ENCODE measurements at places on chromosomes 2 and 18.

DNA sequence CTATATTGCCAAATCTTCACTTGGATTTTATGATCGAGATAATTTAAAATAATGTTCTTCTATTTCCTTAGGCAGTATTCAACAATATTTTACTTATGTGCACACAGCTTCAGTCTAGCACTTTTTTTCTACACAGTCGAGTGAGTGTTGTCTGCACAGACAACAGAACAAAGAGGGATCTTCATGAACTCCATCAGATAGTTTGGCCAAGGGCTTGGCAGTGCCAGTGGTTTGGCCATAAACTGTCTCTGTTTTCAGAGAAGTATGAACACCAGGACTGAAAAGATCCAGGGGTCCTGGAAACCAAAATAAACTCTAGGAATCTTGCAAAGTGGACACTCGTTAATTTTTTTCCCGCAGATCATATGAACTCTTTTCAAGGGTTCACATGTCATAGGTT lies 547.3 kb downstream of the PLCL1 start:
- DNase-seq = no peak

- DNase-seq = no peak
Measured at GRCh38 chr2:102434655-102435381, 11.9 kb downstream of the IL18RAP start.

- DNase-seq = no peak
Measured at GRCh38 chr18:78818495-78818894, 161.1 kb upstream of the SALL3 start.

GRCh38 chr2:138291805-138292204 lies 209.8 kb upstream of the SPOPL start:
- no peak for DNase-seq

DNA sequence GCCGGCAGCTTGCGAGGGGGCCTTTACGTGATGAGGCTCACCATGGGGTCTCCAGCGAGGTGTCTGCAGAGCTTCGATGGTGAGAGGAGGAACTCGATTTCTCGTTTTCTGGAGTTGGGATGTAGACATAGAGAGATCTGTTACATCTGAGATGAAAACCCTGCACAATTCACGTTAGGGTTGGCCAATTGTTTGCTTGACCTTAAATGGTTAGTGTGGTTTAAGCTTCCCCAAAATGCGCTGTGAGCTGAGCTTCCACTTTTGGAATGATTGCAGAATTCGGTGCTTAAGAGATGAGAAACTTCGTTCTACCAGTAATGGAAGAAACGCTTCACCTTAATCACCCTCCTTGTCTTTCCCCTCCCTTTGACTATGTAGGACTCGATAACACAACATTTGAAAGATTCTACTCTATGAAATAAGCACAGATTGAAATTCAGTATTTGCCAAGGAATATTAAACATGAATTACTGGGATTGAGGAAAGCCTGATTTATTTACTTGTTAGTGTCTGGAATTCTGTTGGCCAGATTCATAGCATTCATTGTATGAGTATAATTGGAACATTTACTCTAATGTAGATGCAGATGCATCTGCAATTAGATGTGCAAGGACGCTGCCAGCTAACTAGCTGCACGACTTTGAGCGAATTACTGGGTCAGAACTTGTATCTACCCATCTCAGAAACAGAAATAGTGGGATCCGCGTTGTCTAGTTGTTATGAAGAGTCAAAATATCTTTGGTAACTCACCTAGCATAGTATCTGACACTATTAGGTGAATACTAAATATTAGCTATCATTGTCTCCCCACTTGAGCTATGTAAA lies 1.6 kb upstream of the KLF7 start:
- DNase-seq = peak; percentile 76

DNA sequence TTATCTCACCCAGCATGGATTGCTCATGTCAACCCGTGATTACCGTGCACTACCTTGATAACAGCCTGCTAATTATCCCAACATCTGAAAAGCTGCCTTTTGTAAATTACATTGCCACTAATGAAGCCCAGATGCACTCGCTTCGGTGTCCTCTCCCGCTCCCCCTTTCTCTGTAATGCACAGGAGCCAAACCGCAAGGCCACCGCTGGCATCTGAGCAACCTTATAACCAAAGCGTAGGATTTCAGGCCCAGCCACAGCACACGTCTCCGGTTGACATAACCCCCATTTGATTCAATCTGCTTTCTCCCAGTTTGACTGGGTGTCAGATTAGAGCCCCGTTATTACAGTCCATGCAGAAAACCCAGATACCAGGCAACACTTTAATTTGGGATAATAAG lies 341.2 kb downstream of the ALK start:
- DNase-seq = no peak

DNA sequence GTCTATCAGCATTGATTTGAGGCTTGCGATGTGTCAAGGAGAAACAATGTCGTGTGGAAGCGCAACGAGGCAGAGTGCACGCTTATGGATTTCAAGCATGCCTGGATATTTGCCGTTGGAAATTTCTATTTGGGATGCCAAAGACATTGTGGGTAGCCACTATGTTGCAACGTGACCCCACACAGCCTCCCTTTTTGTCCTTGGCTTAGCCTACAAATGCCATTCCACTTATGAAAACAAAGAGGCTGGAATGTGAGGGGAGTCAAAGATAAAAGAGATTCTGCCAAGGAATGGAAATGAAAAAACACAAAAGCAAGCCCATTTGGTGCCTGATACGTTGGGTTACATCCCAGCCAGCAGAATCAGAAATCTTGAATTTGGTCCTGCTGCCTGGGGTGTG lies 721.2 kb downstream of the GALR1 start:
- no peak for DNase-seq

- no peak for DNase-seq
Measured at GRCh38 chr18:78764544-78764943, 215.1 kb upstream of the SALL3 start.

DNA sequence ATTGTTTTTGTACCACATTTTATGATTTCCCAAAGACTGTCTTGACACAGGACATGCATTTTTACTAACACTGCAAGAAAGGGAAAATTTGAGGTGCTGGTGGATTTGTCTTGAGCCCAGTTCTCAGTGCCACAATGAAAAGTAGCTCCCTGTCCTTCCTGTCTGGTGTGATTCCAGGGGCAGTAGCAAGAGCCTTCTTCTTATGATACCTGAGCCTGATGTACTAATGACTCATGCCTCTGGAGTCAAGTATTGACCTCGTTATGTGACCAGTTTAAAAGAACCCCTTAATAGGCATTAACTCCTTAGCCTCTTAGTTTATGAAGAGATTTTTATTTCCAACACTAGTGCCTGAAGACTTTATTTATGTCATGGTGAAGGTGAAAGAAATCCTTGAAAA lies 728.6 kb downstream of the SLC4A3 start:
- DNase-seq = no peak

DNA sequence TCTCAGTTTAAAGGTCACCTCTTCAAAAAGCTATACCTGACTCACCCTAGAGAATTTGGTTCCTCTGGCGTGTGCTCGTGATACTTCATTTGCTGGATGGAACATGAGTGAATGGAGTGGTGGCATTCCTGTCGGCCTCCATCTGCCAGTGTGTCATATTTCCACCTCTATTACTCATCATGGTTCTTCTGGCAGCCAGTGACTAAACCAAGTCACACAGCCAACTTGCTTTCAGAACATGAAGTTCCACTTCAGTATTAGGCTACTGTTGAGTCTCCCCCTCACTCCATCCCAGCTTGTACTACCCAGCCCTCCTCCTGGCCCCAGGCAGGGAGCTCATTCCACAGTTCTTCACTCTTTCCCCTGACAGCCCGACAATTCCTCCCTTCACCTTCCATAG lies 169.8 kb downstream of the MREG start:
- DNase-seq = no peak

DNA sequence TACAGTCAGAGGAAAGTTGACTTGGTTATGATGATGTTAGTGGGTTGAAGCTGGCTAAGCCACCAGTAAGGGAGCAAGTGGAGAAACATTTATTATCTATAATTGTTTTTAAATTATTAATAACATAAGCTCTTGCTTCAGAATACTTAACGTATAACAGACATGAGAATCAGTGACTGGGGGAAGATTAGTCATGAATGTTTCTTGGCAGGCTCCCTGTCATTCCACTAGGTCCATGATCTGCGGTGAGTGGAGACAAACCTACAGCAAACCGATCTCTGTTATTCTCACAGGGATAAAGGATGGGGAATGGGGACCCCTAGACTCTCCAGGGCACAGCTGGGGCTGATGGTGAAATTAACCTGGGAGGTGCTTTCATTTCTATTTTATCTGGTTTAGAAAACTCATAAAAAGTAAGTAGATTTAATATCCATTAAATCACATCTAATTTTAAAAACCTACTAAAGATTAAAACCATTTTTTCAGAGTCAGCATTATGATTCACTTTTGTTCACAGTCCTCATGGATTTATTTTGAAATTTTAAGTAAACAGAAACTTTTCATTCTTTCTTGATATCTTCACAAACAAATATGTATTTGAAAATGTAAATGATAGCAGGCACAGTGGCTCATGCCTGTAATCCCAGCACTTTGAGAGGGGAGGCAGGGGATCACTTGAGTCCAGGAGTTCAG lies 420.3 kb downstream of the PTPRM start:
- no peak for DNase-seq

- DNase-seq = no peak
Measured at GRCh38 chr2:2536416-2537056, 205.5 kb upstream of the MYT1L start.

DNA sequence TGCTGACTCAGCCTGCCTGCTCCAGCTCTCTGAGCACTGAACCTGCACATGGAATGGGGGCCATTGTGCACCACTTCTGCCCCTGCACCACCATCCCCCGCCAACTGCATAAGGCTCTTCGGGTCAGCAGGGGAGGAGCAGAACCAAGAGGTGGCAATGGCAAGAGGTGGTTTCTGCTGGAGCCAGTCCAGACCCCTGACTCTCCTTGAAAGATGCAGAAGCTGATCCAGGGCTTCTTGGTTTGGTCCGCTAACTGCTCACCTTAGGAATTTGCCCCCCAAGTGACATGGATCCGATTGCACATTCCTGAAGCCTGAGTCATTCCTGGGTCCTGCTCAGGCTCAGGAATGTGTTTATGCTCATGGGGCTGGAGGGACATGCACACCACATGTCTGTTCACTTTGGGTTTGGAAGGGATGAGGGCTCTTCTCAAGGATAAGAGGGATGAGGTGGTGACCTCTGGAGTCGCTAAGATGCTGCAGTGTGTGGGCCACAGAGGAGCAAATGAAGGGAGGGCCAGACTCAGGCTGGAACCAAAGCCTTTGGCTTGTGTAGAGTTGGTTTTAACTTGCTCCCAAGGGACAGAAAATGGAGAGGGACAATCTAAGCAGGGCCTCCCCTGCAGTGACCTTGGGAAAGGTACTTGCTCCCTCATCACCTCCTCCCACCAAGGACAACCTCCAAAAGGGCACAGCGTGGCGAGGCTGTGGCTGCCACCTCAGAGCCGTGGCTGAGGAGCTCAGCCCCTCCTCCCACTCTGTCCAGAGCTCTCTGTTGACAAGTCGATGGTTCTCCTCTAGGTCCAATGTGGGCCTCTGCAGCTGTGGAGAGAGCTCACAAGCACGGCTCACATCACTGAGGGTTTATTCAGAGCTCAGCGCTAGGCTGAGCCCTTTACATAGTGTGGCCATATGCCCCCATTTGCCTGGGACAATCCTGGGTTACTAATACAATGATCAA lies 66.2 kb downstream of the HS1BP3 start:
- no peak for DNase-seq

- DNase-seq = peak; percentile 40
Measured at GRCh38 chr18:47754311-47755101, 176.0 kb downstream of the SMAD2 start.

GRCh38 chr2:12717191-12718014 lies 667 bp downstream of the TRIB2 start:
- DNase-seq = peak; percentile 10

GRCh38 chr2:9255416-9255815 lies 48.8 kb downstream of the ASAP2 start:
- DNase-seq = no peak

DNA sequence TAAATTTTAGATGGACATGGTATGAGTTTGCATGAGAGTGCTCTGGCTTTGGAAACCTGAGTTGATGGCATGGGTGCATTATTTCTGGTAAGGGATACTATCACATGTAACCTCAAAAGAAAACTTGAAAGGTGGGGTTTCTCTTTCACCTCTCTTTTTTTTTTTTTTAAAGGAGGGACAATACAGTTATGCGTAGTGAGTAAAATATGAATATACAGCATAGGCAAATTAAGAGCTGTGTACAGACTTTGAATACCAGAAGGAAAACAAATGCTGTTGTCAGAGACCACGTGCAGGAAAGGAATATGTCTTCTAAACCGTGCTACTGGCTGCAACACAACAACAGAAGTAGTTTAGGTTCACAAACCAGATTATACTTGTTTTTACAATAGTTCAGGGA lies 82.1 kb downstream of the MAP4K4 start:
- no peak for DNase-seq

- DNase-seq = no peak
Measured at GRCh38 chr2:225779829-225780228, 380.3 kb downstream of the NYAP2 start.

GRCh38 chr18:13877157-13877556 lies 38.2 kb downstream of the MC2R start:
- no peak for DNase-seq

- DNase-seq = peak; percentile 81
Measured at GRCh38 chr2:16226943-16227664, 286.8 kb downstream of the MYCN start.

- peak; percentile 60 for DNase-seq
Measured at GRCh38 chr2:233414777-233415570, 60.7 kb downstream of the DGKD start.

- DNase-seq = no peak
Measured at GRCh38 chr2:24721470-24721869, 71.7 kb downstream of the PTRHD1 start.

GRCh38 chr2:63790906-63791305 lies 50.8 kb upstream of the UGP2 start:
- no peak for DNase-seq

DNA sequence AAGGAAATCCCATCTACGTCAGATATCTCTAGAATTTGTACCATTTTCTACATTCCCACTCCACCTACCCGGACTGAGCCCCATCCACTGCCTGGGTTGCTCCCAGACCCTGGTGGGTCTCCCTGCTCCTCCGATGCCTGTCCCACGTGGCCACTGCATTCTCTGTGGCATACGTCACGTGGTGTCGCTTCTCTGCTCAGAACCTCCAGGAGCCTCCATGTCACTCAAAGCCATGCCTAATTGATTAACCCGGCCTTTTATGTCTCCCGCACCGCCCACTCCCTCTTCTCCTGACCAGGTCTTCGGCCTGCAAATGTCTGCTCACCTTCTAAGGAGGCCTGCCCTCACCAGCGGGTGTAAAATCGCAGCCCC lies 176.6 kb downstream of the HDAC4 start:
- DNase-seq = no peak

DNA sequence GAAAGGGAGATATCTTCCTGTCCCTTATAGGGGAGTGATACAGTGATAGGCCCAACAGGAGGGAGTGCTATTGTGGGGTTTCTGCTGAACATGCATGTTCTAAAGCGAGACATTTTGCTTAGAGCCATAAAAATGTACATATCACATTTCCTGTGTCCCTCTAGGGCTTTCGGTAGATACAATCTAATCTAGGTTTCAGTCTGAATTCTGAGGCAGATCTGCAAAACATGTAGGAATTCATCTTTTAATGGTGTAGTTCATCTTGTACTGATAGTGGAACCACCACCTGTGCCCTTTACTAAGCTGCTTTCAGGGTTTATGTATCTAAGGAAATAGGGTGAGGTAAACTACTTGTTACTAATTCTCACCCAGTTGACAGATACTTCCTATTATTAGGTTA lies 73.8 kb downstream of the SPTBN1 start:
- no peak for DNase-seq

Measured in NCI-H446 (cell line).